T follicular helper cell (primary cell): ENCODE measurements at places on chromosomes 4 and X.

DNA sequence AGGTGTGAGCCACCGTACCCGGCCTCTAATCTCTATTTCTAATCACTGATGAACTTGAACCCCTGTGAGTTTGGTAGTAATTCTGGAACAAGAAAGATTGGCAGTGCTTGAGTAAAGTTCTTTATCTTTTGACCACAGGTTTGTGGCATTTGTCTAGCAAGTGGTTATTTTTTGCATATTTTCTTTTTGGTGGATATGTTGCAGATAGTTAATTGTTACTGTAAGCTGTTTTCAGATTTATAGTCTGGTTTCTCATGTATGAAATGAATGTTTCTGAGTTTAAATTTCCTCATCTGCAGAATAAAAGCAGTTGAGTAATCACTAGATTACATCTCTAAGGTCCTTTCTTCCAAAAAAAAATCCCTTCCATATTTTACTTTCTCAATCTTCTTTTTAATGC is 105.2 kb downstream of the GASK1B start:
- no peak for DNase-seq

DNA sequence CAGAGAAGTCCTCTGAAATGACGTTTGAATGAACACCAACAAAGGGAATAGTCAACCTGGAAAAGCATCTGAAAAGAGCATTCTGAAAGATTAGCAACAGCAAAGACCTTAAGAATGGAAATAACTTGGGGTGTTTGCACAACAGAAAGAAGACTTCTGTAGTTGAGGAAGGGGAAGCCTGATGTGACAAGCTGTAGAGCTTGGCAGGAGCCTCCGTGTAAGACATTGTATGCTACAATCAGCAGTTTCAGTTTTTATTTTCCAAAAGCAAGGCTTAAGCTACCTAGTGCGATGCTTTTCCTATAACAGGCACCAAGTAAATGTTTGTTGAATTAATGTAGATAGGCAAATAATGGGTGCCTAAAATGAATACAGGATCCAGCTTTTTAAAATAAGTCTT is 484.0 kb downstream of the SPRY1 start:
- no peak for DNase-seq

DNA sequence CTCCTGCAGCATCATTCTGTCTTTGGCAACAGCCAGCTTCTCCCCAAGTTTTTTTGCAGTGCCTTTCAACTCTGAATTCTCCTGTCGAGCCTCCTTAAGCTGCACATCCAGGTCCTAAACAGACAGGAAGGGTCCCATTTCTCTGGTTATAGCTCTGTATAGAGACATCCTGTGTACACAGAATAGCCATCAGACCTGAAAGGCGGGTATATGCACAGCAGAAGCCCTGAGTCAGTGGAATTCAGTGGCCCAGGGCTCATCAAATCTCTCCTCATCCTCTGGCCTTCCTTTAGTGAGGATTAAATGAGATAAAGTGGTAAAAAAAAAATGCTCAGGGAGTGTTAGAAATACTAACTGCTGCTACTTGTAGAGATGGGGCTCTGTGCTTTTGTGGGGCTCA is 73.8 kb downstream of the FAM184B start:
- no peak for DNase-seq

- no peak for DNase-seq
Measured at GRCh38 chr4:176635372-176636261, 157.1 kb downstream of the VEGFC start.

DNA sequence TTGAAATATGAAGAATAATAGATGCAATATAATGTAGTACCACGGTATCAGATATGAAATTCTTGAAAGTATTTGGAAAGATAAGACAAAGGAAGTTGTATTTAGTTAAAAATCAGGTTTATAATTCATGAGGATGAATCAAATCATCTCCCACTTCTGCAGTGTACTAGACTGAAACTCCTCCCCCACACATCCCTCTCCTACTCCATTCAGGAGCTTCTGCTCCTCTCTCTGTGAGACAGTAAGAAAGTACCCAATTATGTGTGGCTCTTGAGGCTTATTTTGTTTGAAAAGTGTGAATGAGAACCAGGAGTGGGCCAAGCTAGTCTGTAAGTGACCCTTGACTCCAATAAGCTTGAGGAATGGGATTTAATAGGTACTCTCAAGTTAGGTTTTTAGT is 9.5 kb downstream of the SLAIN2 start:
- DNase-seq, result no peak

GRCh38 chr4:41437111-41437536 is 100.8 kb upstream of the LIMCH1 start:
- DNase-seq, result no peak

DNA sequence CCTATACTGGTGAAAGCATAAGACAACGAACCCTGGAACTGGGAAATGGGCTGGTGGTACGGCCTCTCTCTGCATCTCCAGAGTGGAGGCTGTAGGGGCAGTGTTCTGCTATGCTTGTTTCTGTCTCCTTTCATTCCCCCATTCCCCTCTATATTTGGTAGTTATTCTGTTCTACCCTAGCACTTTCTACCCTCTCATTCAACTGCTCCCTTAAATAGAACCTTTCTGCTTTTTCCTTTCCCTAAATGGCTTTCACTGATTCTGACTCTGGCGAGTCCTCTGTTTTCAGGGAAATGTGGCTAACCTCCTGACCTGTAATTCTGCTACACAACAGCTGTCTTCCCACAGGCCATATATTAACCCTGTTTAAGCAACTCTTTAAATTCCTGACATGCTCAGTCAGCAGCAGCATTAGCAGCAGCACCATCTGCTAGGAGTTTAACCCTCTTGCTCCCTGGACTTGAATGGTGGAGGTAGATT is 94.2 kb downstream of the CXCL13 start:
- DNase-seq, result no peak

DNA sequence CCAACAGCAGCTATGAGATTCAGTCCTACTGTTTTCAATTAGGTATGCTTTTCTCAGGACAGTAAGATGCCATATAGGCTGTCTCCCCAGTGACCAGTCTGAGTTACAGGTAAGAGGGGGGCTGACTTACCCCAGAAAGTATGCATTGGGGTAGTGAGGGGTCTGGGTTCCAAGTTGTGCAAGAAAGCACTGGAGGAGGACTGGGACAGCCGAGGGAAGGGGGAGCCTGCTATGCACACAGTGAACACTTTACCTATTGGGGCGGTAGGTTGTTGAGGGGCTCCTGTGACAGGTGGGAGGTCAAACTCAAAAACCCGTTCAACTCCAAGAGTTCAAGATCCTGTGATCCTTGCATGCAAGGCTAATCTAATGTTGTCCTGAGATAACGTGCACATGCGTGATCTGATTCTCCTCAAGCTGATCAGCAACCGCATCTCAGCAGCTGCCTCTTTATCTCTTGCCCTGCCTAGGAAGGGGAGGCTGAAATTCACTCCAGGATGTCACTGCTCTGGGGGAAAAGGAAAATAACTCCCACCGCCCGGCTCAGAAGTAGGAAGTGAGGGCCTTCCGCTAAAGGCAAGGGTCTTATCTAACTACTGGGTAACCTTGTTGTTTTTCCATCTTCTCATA is 108.8 kb upstream of the KIT start:
- DNase-seq, result no peak
